Heart left ventricle (tissue), 16 donors: ENCODE measurements at places on chromosomes 2 and 18. TPM values are rescaled to one million over a fixed set of nuclear protein-coding genes. Genes with fewer than 3 reads are reported as not detected.

LTBP1 gene
- 80.3 TPM for total RNA-seq

SCG2 gene
- total RNA-seq, result 0.73 TPM

TUBA3E gene
- total RNA-seq, result 96.4 TPM

NAT8 gene
- not detected for total RNA-seq

VWA3B gene
- total RNA-seq, result 0.61 TPM

INSIG2 gene
- total RNA-seq, result 9.8 TPM

ST8SIA5 gene
- 10.8 TPM for total RNA-seq

TNFAIP6 gene
- 2.7 TPM for total RNA-seq

PDE11A gene
- total RNA-seq, result 2.9 TPM

UGT1A6 gene
- not detected for total RNA-seq

ACTR2 gene
- 84.0 TPM for total RNA-seq

INHBB gene
- total RNA-seq, result 38.0 TPM

SP110 gene
- 10.7 TPM for total RNA-seq

IL36G gene
- not detected for total RNA-seq

GPR148 gene
- not detected for total RNA-seq

TMEFF2 gene
- 0.11 TPM for total RNA-seq

SCN3A gene
- total RNA-seq, result 0.69 TPM

HOXD1 gene
- total RNA-seq, result not detected

TMEM198 gene
- total RNA-seq, result 1.5 TPM

CD302 gene
- 15.6 TPM for total RNA-seq

LYG2 gene
- not detected for total RNA-seq

KCNK3 gene
- total RNA-seq, result 0.91 TPM

CLEC4F gene
- total RNA-seq, result 0.27 TPM

TCF23 gene
- 0.68 TPM for total RNA-seq

ABCB6 gene
- 17.5 TPM for total RNA-seq

HRH4 gene
- total RNA-seq, result 0.16 TPM

ZNF804A gene
- not detected for total RNA-seq

PRKAG3 gene
- total RNA-seq, result not detected

FOXI3 gene
- total RNA-seq, result not detected

UGT1A5 gene
- total RNA-seq, result not detected
